ENCODE measurements at places on chromosomes 1 and 21. TPM values are rescaled to one million over a fixed set of nuclear protein-coding genes. Genes with fewer than 3 reads are reported as not detected.
A peak's percentile ranks its signal among the peaks of the same experiment; 100 is the strongest.

GRCh38 chr21:44855572-44855971 is 17.9 kb downstream of the PTTG1IP start:
- no peak for DNase-seq
- H3K36me3 ChIP-seq: peaks cover 80% of the 10 kb centered on the region

GRCh38 chr1:9314111-9314510 is 21.4 kb downstream of the SPSB1 start:
- no peak for DNase-seq
- no peaks in the 10 kb centered on the region for H3K4me1 ChIP-seq
- H3K36me3 ChIP-seq: no peaks in the 10 kb centered on the region
- no peak overlapping the region for H3K4me3 ChIP-seq
- no peaks in the 10 kb centered on the region for H3K27me3 ChIP-seq
- H3K27ac ChIP-seq: no peak overlapping the region

GRCh38 chr1:111585447-111586086 is 34.0 kb upstream of the RAP1A start:
- H3K36me3 ChIP-seq: no peaks in the 10 kb centered on the region
- DNase-seq: no peak
- no peaks in the 10 kb centered on the region for H3K27me3 ChIP-seq
- H3K4me1 ChIP-seq: peaks cover 7% of the 10 kb centered on the region

- H3K27me3 ChIP-seq: no peaks in the 10 kb centered on the region
- DNase-seq: no peak
- no peaks in the 10 kb centered on the region for H3K4me1 ChIP-seq
- no peak overlapping the region for H3K4me3 ChIP-seq
- H3K36me3 ChIP-seq: no peaks in the 10 kb centered on the region
These were observed 10.2 kb upstream of the OR10J4 start for GRCh38 chr1:159421821-159422220.

- H3K4me1 ChIP-seq: no peaks in the 10 kb centered on the region
- no peaks in the 10 kb centered on the region for H3K27me3 ChIP-seq
- no peak overlapping the region for H3K27ac ChIP-seq
- H3K4me3 ChIP-seq: no peak overlapping the region
These were observed 22.9 kb downstream of the SUSD4 start for GRCh38 chr1:223341121-223341520.

Gene OR2T3
- not detected for total RNA-seq

- no peaks in the 10 kb centered on the region for H3K36me3 ChIP-seq
- no peaks in the 10 kb centered on the region for H3K4me1 ChIP-seq
- DNase-seq: no peak
- H3K4me3 ChIP-seq: no peak overlapping the region
- no peaks in the 10 kb centered on the region for H3K27me3 ChIP-seq
- no peak overlapping the region for H3K27ac ChIP-seq
These were observed 61.3 kb downstream of the TRABD2B start for GRCh38 chr1:47935856-47936255.

DNA sequence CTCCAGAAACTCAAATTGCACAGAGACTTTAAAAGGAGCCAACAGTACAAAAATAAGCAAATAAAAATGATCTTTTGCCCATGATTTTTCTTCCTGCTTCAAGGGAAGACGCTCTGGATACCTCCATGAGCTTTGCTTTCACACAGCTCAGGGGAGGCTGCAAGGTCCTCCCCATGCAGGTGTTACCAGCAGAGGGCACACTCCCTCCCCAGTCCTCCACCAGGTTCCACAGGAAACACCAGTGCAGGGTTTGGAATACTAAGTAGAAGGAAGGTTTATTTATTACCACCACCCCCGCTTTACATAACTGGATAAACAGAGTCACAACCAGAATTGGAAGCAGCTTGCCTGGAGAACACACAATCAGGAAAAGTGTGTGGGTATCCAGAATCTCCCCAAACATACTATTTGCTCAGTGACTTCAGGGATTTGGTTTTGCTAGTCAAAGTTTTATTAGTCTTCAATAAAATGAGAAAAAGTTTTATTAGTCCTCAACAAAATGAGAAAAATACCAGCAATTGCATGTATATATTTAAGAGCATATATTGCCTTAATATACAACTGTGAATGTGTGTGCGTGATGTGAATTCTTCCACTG is 37.3 kb downstream of the HSD3B1 start:
- no peaks in the 10 kb centered on the region for H3K4me1 ChIP-seq
- H3K4me3 ChIP-seq: no peak overlapping the region
- DNase-seq: no peak
- no peaks in the 10 kb centered on the region for H3K36me3 ChIP-seq

Gene PLCH2
- 9.5 TPM for total RNA-seq

- no peaks in the 10 kb centered on the region for H3K4me1 ChIP-seq
- no peaks in the 10 kb centered on the region for H3K36me3 ChIP-seq
- no peaks in the 10 kb centered on the region for H3K27me3 ChIP-seq
- no peak overlapping the region for H3K27ac ChIP-seq
- DNase-seq: no peak
These were observed 30.0 kb downstream of the ZC3H11B start for GRCh38 chr1:219582865-219583264.

Gene SLC16A4
- total RNA-seq: 5.4 TPM

GRCh38 chr1:84367219-84367618 is 31.1 kb upstream of the DNASE2B start:
- H3K27me3 ChIP-seq: no peaks in the 10 kb centered on the region
- H3K4me3 ChIP-seq: no peak overlapping the region
- H3K4me1 ChIP-seq: peaks cover 5% of the 10 kb centered on the region
- DNase-seq: no peak

- no peak overlapping the region for H3K4me3 ChIP-seq
- no peaks in the 10 kb centered on the region for H3K4me1 ChIP-seq
- no peak for DNase-seq
- no peak overlapping the region for H3K27ac ChIP-seq
- H3K27me3 ChIP-seq: no peaks in the 10 kb centered on the region
- no peaks in the 10 kb centered on the region for H3K36me3 ChIP-seq
These were observed 86.2 kb downstream of the KCND3 start for GRCh38 chr1:111903148-111903870.

Gene PAX7
- not detected for total RNA-seq

- peaks cover 9% of the 10 kb centered on the region for H3K36me3 ChIP-seq
- no peak overlapping the region for H3K4me3 ChIP-seq
- no peaks in the 10 kb centered on the region for H3K27me3 ChIP-seq
- no peaks in the 10 kb centered on the region for H3K4me1 ChIP-seq
These were observed 38.6 kb upstream of the METTL18 start for GRCh38 chr1:169833179-169833901.

- H3K27ac ChIP-seq: no peak overlapping the region
- no peaks in the 10 kb centered on the region for H3K36me3 ChIP-seq
- H3K27me3 ChIP-seq: peaks cover 85% of the 10 kb centered on the region
- no peaks in the 10 kb centered on the region for H3K4me1 ChIP-seq
- H3K4me3 ChIP-seq: no peak overlapping the region
- DNase-seq: no peak
These were observed 21.6 kb upstream of the TRIM17 start for GRCh38 chr1:228438266-228438665.

DNA sequence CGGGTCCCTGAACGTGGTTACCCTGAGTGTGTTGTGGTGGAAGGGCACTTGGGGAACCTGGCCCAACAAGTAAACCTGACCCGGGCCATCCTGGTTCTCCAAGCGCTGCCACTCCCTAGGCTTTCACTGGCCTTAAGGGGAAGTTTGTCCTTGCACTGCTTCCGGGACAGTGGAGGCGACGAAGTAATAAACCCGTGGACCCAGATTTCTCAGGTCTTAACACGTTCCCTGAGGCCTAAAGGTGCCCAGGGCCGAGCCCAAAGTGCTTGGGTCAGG is 261 bp upstream of the CCDC24 start:
- no peak for DNase-seq
- H3K27me3 ChIP-seq: no peaks in the 10 kb centered on the region
- peak overlapping the region; percentile 65 for H3K4me3 ChIP-seq
- H3K27ac ChIP-seq: peak overlapping the region; percentile 79
- H3K4me1 ChIP-seq: peaks cover 3% of the 10 kb centered on the region

Gene FAM151A
- total RNA-seq: 0.77 TPM

GRCh38 chr1:231959225-231959884 is 332.8 kb downstream of the DISC1 start:
- no peak for DNase-seq
- H3K4me1 ChIP-seq: no peaks in the 10 kb centered on the region
- no peak overlapping the region for H3K27ac ChIP-seq
- no peaks in the 10 kb centered on the region for H3K27me3 ChIP-seq
- H3K36me3 ChIP-seq: no peaks in the 10 kb centered on the region

Gene SLAMF7
- total RNA-seq: 90.9 TPM
